Kasumi-1 (cell line): ENCODE measurements at places on chromosomes 1 and 21.

DNA sequence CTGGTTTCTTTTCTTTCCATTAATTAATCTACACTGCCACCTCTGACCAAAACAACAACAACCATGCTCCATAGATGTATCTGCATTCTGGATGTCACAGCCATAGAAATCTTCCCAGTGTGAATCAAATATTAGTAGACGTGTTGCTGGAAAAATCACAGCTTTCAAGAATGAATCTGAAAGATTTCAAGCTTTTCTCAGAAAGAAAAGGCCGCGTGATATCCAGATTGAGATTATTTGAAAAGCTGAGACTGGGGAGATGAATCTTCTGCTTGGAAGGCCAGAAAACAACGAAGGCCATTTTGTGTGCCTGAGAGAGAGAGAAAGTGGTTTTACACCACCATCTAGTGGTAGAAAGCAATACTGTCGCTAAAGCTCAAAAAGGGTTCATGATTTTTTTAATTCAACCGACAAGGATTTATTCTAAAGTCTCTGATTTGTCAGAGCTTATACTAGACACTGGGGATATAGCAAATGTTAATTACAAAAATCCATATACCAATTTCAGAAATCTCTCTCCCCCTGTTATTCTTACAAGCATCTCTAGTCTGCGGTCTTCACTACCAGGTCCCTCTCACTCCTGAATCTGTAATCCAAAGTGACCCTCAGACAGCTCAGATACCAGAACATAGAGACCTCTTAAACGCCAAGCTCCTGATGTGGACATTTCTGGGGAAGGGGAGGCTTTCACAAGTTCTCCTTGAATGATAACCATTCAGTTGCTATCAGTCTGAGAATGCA lies 87.5 kb upstream of the SGIP1 start:
- peak; percentile 75 for DNase-seq

DNA sequence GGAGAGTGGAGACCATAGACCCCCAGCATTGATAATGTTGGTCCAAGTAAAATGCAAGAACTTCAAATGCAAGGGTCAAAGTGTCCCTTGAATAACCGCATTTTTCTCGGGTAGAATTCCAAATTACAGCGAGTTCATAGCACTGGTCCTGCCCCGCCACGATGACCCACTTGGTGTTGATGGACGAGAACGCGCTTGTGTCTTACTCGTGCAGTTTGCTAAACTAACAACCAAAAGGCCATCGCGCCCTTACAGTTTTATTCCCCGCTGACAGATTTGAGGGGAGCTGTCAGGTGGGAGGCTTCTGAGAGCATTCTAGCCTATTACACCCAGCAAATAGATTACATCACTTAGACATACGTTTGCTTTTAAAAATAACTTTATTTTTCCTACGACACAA lies 17.3 kb upstream of the TSPEAR start:
- no peak for DNase-seq

GRCh38 chr1:92958203-92958970 lies 2.9 kb downstream of the DIPK1A start:
- DNase-seq: no peak

GRCh38 chr1:94970783-94971182 lies 43.9 kb upstream of the CNN3 start:
- DNase-seq: no peak

- DNase-seq: no peak
Measured at GRCh38 chr1:61012341-61012761, 70.0 kb upstream of the NFIA start.

- peak; percentile 83 for DNase-seq
Measured at GRCh38 chr1:16236511-16237342, at the start of gene CPLANE2. TSS of gene CPLANE2 (minus strand) at chr1:16237183. CDS start at chr1:16236742, 441 bp downstream.
